T follicular helper cell (primary cell): ENCODE measurements at places on chromosomes 16 and 17.

- DNase-seq, result no peak
These were observed 9.1 kb upstream of the SOST start for GRCh38 chr17:43767713-43768059.

DNA sequence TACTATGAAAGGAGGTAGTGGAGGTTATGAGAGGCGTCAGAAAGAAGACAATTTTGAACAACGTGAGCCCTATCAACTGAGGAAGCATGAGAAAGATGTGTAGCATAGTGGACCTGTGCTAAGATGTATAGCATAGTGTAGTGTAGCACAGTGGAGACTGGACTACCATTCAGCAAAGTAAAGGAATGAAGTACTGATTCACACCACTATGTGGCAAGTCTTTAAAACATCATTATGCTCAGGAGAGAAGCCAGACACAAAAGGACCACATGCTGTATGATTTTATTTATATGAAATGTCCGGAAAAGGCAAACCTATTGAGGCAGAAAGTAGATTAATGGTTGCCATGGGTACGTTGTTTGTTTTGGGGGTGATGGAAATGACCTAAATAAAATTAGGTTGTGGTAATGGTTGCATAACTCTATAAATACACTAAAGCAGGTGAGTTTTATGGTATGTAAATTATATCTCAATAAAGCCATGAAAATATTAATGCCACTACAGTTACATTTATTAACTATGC, 20.4 kb upstream of the XYLT1 start:
- DNase-seq, result no peak

GRCh38 chr16:68273896-68274295, 9.6 kb downstream of the SLC7A6 start:
- DNase-seq, result no peak

- no peak for DNase-seq
These were observed 26.9 kb downstream of the NLRC5 start for GRCh38 chr16:57016301-57016700.

GRCh38 chr17:48128400-48128799, 20.8 kb downstream of the SNX11 start:
- DNase-seq, result no peak

GRCh38 chr16:68257251-68257905, 6.9 kb upstream of the SLC7A6 start:
- DNase-seq, result no peak

GRCh38 chr16:78434401-78434800, 334.9 kb downstream of the WWOX start:
- no peak for DNase-seq

- DNase-seq, result no peak
These were observed 756.4 kb downstream of the CDH11 start for GRCh38 chr16:64365448-64365931.

DNA sequence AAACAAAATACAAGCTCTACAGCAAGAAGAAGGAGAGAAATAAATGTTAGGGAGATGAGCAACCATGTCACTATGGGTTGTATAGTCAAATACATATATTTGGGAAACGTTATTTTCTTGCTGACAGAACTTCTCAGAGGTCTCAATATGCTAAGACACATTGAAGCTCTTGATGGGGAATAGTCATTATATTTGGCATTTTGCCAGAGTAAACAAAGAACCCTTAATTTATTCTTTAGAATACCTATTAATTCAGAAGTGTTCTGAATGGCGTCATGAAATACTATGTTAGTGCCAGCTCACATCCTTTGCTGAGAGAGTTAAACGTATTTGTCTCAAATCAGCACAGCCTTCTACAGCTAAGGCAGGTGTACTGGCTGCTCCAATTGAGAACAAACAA, 458.9 kb downstream of the CDH13 start:
- no peak for DNase-seq

DNA sequence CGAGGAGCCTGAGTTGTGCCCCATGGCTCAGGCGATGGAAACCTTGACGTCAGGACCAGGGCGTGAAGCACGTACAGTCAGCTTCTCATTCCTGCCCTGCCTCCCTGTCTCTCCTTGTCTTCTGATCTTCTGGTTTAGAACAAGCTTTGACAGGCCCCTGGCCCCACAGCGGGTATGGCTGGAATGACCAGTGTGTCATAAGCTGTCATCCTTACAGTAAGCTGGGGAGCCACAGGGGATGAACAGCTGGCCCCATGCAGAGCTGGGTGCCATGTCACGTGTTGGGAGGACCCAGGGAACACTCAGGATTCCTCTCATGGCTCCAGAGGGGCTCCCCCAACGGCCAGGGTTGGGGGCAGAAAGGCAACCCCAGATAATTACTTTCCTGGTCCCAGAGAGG, 157.6 kb upstream of the PLCG2 start:
- no peak for DNase-seq

- DNase-seq, result no peak
These were observed 332.0 kb upstream of the MAF start for GRCh38 chr16:79932572-79932971.

DNA sequence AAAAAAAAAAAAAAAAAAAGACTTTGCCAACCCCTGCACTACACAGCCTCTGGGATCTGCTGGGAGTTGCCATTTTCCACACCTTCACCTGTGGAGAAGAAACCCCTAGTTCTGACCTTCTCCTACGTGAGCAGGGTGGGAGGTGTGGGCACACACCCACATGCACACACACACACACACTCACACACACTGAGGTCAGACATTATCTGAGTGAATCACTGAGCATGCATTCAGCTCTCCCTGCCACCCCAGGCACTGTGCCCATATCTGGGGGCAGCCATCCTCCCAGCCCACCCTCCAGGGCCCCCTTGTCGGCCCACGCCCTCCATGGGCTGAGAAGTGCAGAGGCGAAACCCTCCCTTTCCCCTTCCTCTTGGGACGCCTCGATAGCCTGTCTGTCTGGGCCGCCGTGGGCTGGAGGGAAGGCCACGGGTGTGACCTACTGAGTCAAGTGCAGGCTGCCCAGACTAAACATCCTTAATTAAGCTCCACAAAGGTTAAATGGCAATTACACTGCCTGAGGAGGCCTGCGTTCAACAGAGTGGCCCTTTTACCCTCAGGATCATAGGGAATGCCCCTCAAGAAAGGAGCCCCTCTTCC, 143.8 kb downstream of the C16orf95 start:
- DNase-seq, result no peak

- DNase-seq, result no peak
These were observed 338 bp downstream of the MAPK3 start for GRCh38 chr16:30122604-30123160.

GRCh38 chr16:62596584-62596983, 560.3 kb upstream of the CDH8 start:
- no peak for DNase-seq

DNA sequence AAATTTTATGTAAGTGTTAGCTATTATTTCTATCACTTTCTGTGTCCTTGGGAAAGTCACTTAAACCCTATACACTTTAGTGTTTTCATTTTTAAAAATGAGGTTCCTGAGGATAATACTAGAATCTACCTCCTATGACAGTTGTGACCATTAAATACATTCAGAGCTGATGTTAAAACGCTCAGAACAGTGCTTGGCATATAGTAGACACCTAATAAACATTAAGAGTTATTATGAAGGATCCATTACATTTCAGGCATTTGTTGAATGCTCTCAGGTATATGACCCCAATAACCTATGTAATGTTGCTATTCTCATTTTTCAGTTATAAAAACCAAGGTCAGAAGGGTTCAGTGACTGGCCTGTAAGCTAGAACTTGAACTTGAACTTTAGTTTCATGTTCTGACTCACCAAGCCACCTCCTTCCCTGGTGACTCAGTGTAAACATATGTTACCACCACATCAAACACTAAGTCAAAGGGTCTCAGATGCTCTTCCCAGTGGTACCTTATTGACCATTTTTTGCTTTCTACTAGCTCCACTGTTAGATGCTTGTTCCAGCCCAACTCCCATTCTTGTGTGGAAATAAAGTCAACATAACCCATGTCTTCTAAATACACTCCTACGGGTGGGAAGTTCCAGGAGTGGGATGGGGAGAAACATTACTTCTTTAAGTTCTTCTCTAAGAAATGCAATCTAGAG, 47.6 kb downstream of the HSD17B2 start:
- DNase-seq, result no peak

GRCh38 chr16:20846551-20846950, 40.2 kb downstream of the REXO5 start:
- DNase-seq, result no peak

GRCh38 chr16:15754821-15755534, 101.8 kb downstream of the MYH11 start:
- no peak for DNase-seq

DNA sequence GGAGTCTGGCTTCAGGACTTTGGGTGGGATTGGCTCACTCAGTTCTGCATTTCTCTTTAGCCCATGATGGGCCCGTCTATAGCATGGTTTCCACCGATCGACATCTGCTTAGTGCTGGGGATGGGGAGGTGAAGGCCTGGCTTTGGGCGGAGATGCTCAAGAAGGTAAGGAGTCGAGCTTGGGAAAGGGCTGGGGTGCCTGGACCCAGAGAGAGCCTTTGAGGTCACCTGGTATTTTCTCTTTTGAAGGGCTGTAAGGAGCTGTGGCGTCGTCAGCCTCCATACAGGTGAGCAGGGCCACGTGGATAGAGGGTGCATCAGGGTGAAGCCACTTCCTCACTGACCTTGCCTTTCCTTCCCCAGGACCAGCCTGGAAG, 2.2 kb downstream of the THOC6 start:
- no peak for DNase-seq
